Spleen (tissue), 13 donors: ENCODE measurements at places on chromosomes 7 and 10.
A peak's percentile ranks its signal among the peaks of the same experiment; 100 is the strongest.

- DNase-seq, result no peak
Measured at GRCh38 chr10:92880233-92880861, 32.0 kb downstream of the EXOC6 start.

GRCh38 chr7:2926120-2926895 lies 82.2 kb upstream of the GNA12 start:
- DNase-seq, result peak; percentile 64

DNA sequence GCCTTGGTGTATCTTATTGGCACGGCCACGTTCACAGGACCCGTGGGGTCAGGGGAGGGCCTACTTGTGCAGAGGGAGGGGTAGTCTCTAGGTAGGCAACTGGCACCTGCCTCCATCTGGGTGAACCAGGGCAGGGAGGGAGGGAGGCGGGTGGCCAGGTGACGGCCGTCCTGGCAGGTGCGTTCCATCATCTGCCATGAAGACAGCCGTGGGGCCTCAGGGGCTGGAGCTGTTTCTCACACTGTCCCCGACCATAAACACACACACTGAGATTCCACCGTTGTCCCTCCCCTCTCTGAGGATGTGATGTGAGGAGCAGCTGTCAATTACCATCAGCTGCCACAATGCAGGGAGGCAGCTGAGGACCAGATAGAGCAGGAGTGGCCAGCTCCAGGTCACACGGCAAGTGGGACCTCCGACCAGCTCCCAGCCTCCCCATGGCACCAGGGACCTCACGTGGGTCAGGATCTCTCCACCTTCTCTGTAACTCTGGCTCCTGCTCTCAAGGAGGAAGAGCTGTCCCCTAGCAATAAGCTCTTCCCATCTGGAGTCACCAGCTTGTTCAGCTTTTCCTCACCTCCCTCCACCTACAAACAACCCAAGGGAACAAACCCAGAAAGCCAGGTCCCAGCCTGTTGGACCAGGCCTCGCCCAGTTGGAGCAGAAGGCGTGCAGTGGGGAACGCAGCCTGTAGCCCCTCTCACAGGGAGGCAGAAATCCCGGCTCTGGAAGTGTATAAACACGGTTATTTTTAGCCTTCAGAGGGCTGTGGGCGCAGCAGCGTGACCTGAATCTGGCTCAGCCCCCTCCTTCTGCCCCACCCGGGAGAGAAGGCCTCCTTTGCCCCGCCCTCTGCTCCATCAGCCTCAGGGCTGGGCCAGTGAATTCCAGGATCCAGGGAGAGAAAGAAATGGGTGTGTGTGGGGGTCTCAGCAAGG lies 33.1 kb downstream of the ZMIZ1 start:
- DNase-seq, result peak; percentile 73

DNA sequence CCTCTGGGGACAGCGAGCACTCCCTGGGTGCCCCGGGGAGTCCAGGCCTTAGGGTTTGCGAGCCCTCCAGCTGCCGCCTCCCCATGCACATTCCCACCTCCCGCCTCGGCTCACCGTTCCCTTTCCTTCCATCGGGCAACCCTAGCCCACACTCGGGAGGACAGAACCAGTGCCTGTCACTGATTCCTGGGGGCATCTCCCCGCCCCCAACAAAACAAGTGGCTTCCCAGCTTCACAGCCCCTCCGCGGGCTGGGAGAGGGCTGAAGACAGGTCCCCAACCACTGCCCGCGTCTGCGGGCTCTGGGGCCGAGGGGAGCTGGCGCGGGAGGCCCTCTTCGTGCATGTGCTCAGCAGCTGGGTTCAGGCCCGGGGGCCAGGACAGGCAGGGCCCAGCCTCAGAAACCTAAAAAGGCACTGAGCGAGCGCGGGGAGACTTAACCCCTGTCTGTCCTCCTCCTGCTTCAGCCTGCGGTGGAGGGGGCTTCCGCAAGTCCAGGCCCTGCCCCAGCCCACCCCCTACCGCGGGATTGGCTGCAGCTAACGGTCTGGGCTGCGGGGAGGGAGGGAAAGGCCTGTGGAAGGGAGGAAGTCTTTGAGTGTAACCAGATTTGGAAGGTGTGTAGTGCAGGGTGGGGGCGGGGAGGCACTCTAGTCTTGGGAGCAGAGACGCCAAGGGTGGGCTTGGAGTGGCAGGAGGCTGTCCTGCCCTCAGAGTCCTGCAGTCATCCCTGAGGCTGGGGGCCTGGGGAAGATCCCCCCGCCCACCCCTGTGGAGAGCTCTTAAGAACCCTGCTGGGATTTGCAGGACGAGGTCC lies 1.2 kb downstream of the FLNC start:
- peak; percentile 74 for DNase-seq

- no peak for DNase-seq
Measured at GRCh38 chr7:106795084-106795876, 69.8 kb upstream of the PIK3CG start.

GRCh38 chr10:132464256-132465192 lies 67.5 kb downstream of the PWWP2B start:
- DNase-seq, result peak; percentile 62

GRCh38 chr7:37683246-37684120 lies at the start of gene GPR141:
GPR141 (plus strand) TSS chr7:37683766; CDS start chr7:37740394, 56,628 bp downstream.
- no peak for DNase-seq
